ENCODE measurements at places on chromosomes 12 and 14.

GRCh38 chr12:132456186-132456943 lies 33.6 kb upstream of the FBRSL1 start:
- no peak for DNase-seq

DNA sequence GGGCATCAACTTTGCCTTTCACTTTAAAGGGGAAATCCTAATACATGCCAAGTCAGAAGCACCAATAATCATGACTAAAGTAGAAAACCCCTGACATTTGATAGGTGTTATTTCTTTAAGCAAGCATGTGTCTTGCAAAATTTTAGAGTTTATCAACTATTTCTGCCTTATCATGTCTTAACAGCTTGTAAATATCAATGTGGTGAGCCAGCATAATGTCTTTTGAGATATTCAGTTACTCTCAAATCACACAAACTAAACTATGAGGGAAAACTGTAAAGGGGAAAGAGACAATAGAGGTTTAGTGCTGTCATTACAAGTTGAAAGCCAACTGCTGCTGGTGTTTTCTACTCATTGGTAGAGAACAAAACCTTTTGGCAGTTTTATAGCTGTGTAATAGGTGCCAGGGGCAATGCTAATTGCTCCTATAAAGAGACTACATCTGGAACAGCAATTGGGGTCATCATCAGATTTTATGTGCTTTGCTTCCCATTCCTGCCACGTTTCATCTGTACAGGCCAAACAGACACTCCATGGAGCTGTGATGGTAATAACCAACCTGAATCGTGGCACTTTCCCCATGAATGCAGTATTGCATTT lies 1027.4 kb downstream of the FSCB start:
- DNase-seq: peak; percentile 3

GRCh38 chr14:21268617-21269251 lies 508 bp downstream of the HNRNPC start:
- peak; percentile 36 for DNase-seq

GRCh38 chr12:88325816-88326189 lies 183.7 kb downstream of the TMTC3 start:
- no peak for DNase-seq

DNA sequence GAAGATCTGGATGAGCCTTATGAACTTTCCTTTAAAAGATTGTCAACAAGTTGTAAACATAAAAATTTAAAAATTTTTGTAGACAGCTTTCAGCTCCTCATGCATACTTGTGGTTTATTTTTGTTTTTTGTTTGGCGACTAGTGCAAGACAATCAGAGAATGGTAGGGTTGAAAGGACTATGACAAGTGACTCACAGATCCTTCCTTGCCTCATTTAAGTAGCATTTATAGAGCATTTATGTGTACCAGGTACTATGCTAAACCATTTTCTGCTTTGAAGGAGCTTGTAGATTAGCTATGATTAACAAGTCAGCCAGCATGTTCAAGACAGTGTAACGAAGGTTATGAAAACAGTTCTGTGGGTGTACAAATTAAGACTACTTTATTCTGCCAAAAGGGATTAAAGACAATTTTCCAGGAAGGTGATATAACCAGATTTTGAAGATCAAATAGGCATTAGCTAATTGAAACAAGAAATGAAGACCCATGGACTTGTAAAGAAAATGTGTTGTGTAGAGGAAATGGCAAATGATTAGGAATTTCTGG lies 122.0 kb downstream of the PCNX1 start:
- no peak for DNase-seq

- DNase-seq: peak; percentile 86
Observed at GRCh38 chr12:47904713-47905709, at the start of gene VDR. Gene VDR, minus strand, starts transcription at chr12:47904994. Its CDS starts 25,881 bp downstream, at chr12:47879113.

GRCh38 chr12:75951399-75952278 lies 79.9 kb downstream of the PHLDA1 start:
- no peak for DNase-seq

- no peak for DNase-seq
Observed at GRCh38 chr14:102197317-102197853, 57.7 kb downstream of the WDR20 start.

DNA sequence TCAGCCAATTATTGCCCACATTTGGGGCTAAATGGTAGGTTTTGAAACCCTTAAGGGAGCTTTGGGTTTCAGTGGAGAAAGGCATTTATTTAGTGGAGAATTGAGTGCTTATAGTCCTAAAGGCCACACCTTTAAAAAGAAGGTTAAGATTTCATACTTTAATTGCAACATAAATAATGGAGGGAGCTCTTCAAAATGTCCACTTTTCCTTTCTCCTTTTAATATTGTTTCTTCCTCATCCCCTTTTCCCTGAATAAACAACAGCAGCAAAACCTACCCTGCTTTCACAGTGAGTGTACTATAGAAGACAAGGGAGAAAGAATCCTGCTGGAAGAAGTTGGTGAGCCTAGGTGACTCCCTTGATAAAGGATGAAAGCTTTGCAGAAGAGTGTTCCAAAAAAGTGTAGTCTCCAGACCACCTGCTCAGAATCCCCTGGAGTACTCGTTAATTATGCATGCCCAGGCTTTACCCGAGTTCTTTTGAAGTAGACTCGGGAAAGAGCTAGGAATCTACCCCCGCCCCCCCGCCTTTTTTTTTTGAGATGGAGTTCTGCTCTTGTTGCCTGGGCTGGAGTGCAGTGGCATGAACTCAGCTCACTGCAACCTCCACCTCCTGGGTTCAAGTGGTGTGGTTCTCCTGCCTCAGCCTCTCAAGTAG lies 11.5 kb upstream of the EID3 start:
- peak; percentile 65 for DNase-seq

DNA sequence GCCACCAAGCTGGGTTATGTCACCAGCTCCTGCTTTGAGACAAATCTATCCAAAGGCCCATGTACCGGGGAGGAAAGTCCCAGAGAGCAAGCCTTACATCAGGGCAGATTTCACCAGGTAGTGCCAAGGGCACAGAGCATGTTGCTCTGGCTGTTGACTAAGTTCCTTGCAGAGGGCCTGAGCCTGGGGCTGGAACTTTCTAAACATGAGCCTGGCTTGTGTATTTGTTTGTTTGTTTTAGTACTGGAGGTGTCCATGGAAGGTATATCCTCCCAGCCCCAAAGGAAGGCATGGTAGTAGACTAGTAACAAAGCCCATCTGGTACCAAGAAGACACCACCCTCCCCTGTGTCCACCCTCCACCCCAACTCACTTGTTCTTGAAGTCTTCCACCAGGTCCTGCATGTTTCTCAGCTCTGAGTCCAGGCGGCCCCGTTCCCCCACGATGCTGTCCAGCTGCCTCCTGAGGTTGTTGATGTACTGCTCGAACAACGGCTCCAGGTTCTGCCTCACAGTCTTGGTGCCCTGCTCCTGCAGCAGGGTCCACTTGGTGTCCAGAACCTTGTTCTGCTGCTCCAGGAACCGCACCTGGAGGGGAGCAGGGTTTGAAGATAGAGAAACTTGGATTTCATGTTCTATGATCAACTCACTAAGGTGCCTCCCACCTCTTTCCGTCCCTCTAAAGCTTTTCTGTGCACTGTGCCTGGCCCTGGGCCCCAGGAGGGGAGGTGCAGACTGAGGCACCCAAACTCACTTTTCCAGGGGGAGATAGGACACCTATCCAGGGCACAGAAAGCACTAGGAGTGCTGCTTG lies 1.4 kb downstream of the KRT5 start:
- DNase-seq: no peak

DNA sequence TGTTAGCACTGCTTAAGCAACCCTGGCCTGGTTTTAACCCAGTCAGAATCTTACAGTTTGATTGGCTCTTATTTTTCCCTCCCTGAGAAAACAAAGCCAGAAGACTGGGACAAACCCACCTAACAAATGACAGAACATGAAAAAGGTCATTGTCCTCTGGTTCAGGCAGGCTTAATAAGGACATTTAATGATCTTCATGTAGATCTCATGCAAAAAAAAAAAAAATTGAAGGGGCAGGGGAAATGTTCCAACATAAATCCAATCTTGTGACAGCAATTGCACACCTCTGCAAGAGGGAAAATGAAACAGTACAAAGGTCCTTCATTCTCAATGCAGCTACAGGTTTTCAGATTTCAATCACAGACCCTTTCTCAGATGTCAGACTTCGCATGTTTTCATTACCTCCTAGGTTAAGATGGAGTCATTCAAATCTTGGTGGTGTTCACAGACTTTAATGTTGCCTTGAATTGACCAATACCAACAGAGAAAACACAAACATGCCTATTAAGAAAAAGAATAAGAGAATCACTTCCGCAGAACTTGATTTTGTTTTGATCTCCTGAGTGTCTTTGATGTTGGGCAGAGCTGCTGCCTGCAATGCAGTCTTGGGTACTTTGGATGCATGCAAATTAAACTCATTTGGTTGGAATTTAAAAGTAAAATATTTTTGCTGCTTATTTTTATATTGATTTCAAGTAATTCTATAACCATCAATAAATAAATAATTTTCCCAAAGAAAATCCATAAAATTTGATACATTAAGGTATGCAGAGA lies 359.0 kb downstream of the BTG1 start:
- no peak for DNase-seq

- DNase-seq: no peak
Observed at GRCh38 chr12:34401659-34402227, 379.4 kb downstream of the ALG10 start.

- peak; percentile 48 for DNase-seq
Observed at GRCh38 chr12:52862023-52862422, 13.2 kb upstream of the KRT78 start.

DNA sequence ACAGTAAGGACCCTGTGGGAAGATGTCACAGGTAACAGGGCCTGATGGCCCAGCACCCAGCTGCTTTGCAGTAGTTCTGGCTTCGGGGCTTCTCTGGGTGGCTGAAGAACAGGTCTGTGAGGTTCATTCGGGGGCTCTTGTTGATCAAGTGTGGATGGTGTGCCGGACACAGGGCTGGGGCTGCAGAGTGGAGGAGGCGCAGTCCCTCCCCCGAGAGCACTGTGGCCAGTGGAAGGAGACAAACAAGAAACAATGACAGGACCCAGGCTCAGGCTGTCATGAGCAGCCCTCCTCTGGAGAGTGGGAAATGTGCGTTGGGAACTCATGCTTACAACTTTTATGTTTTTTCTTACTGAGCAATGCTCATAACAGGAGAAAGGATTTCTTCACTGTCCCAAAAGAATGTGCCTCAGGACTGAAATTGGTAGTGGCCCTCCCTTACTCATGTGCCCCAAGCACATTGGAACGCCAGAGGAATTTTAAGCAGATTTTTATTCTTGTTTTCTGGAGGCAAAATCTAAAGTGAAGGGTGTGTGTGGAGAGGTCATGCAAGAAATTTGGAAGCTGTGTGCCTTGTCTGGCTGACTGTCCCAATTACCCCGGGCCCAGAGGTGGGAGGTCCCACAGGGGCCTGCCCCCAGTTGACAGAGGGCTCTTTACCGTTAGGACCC lies 233.8 kb downstream of the CACNA1C start:
- DNase-seq: peak; percentile 81

DNA sequence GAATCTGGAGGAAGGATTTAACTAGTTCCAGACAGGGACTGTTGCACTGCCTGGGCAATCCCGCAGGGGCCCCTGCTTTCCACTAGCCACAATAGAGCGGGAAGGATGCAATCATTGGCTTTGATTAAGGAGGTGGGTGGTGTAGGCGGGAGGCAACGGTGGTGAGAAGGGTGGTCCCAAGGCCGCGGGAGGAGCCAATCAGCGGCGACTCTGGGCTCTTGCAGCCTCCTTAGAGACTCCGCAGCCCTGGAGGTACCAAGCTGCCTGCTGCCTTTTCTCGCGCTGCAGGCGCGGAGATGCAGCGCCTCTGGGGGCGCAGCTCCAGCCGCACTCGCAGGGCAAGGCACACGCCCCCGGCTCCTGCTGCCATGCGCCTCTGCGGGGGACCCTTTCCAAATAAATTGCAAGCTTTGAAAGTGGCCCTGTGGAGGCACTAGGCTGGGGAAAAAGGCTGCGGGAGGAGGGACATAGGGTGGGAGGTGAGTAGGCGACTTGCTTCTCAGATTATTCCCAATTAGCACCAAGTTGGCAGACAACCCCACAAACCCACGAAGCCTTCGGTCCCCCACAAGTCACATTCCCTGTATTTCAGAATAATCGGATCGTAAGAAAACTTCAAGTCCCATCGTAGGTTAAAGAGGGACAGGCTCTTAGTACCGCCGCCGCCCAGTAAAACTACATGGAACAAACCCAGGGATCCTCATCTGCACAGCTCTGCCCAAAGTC lies 858 bp upstream of the KCNA1 start:
- DNase-seq: peak; percentile 95

DNA sequence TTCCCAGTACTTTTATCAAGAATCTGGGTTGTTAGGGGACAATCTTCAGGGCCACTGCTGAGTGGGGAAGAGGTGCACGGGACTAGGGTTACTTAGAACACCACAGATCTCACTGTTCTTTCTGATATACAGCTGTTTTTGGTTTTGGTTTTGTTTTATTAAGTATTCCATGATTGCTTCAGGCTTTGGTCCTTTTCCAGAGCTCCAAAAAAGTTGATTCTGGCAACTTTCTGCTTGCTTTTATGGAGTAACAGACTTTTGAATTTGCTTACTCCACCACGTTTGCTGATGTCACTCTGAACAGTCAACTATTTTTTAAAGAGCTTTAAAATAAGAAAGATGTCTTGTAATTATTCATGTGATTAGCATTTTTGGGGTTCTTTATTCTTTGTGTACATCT lies 368.1 kb upstream of the FOXG1 start:
- no peak for DNase-seq

- peak; percentile 96 for DNase-seq
Observed at GRCh38 chr14:68669111-68669511, 123.8 kb downstream of the ZFP36L1 start.

DNA sequence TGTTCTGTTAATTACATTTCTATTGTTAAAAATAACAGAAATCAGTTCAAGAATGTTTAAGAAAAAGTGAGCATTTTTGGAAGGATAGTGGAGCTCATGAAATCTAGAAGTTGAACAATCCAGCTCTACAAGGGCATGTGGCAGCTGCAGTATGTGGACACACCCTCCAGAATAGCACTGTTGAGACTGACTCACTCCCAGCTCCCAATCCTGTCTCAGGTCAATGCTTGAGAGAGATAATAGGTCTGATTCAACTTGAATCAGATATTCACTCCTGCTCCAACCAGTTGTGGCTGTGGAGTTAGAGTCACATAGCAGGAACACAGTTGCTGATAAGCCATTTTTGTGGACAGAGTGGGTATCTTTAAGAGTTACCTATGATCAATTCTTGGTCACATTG lies 113.0 kb upstream of the NTF3 start:
- DNase-seq: no peak

- DNase-seq: no peak
Observed at GRCh38 chr12:185576-185955, 28.4 kb downstream of the SLC6A12 start.

GRCh38 chr12:19779395-19780056 lies 340.2 kb downstream of the AEBP2 start:
- peak; percentile 48 for DNase-seq

GRCh38 chr12:31362115-31362758 lies 36.3 kb upstream of the SINHCAF start:
- DNase-seq: no peak

GRCh38 chr12:132618683-132619043 lies at the start of gene P2RX2:
Gene P2RX2, plus strand, starts transcription at chr12:132618776. Its CDS starts 41 bp downstream, at chr12:132618817.
- no peak for DNase-seq

- DNase-seq: no peak
Observed at GRCh38 chr14:25526290-25526689, 476.3 kb upstream of the STXBP6 start.

- no peak for DNase-seq
Observed at GRCh38 chr12:52677126-52677525, 3.1 kb downstream of the KRT1 start.

- DNase-seq: no peak
Observed at GRCh38 chr14:33455654-33456345, 495.1 kb downstream of the EGLN3 start.

- DNase-seq: peak; percentile 89
Observed at GRCh38 chr12:51005671-51006070, 20.5 kb downstream of the SLC11A2 start.

- DNase-seq: no peak
Observed at GRCh38 chr12:49189731-49190716, 1.1 kb upstream of the TUBA1A start.

GRCh38 chr12:124292385-124292784 lies 2.5 kb upstream of the RFLNA start:
- DNase-seq: no peak
